Renal cortex interstitium (tissue), 15 donors: ENCODE measurements at places on chromosomes 5 and 9.

- DNase-seq: no peak
Measured at GRCh38 chr5:112006721-112007120, 249.7 kb upstream of the NREP start.

- DNase-seq: no peak
Measured at GRCh38 chr5:15521381-15522186, 21.6 kb downstream of the FBXL7 start.

DNA sequence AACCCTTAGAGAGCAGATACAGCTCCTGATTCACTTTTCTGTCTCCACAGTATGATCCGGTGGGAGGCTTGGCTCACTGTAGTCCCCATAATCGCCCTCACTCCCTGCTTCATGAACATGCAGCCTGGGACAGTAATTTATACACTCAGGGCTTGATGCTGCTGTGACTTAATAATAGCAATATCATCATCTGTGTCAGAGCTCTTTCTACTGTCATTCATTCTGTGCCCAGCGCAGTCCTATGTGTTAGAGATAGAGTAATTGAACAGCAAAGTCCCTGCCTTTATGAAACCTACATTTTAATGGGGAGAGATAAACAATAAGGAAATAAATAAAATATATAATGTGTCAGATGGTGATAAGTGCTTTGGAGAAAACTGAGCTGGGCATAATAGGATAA lies 2.8 kb upstream of the HEMGN start:
- DNase-seq: no peak

DNA sequence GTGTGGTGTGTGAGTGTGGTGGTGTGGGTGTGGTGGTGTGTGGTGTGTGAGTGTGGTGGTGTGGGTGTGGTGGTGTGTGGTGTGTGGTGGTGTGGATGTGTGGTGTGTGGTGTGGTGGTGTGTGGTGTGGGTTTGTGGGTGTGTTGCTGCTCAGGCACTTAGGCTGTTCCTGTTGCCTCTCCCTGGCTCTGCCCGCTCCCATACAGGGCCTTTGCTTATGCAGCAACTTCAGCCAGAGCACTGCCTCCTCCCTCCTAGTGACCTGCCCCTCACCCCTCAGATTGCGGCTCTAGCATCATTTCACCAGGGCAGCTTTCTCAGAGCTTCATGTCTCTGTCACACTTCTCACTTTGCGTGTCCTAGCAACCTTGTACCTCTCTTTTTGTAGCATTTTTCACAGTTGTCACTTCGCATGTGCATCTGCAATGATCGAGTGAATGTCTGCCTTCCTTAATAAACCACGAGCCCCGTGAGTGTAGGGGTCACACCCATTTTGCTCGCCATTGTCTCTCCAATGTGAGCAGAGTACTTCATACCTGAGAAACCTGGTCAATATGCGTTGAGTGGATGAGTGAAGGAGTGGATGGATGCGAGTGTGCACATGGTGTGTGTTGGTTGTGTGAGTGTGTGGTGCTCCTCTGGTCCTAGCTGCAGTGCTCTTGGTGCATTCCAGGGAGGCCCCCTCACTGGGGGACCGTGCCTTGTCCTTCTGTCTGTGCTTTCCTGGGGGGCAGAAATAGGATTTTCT lies 167.9 kb upstream of the PANK3 start:
- no peak for DNase-seq

DNA sequence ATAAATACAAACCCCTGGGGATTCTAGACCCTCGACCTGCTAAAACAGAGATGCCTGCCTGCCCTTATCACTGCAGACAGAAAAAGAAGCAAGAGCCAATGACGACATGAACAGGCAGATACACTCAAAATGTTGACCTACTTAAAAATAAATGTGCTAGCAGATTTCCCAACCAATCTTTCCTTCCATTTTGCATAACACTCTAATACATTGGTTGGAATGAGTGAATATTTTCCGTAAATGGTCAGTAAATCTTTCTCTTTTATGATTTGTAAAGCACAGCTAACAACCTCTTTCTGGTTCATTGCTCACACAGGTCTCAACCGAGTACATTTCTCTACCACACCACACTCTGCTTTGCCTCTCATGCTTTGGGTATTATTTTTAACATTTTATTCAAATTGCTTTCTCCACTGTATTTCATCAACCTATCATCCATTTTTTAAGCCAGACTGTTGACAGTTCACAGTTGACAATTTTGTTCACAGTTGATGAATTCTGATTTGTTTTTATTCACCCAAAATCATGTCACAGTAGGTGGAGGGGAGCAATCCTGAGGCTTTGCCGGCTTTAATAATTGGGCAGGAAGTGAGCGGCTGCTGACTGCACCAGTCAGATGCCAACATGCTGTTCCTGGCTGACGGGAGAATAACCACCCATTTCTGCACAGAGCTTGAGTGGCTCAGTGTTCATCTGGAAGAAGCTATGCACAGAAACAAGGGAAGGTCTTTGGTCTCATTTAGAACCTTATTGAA lies 426.6 kb downstream of the SPOCK1 start:
- no peak for DNase-seq

DNA sequence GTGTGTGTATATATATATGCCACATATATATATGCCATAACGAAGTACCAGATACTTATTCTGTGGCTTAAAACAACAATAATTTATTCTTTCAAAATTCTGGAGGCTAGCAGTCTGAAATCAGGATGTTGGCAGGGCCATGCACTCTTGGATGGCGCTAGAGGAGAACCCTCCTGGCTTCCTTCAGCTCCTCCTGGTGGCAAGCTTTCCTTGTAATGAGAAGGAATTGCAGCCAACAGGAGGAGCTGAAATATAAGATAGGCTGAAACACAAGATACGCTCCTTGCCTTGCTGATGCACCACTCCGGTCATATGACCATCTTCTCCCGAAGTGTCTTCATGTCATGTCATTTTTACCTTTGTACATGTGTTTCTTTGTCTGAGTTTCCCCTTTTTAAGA lies 368.1 kb upstream of the CTNND2 start:
- no peak for DNase-seq

DNA sequence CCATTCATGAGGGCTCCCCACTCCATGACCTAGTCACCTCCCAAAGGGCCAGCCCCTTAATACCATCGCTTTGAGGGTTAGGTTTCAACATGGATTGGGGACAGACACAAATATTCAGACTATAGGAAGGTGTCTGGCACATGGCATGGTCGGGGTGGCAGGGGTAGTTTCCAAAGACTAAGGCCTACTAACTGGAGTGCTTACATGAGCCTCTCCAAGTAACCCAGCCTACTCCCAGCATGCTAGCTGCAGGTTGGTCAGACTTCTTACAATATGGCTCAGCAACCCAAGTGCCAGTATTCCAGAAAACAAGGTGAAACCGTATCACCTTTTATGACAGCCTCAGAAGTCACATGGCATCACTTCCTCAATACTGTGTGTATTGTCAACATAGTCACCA lies 19.9 kb upstream of the OTULINL start:
- no peak for DNase-seq

DNA sequence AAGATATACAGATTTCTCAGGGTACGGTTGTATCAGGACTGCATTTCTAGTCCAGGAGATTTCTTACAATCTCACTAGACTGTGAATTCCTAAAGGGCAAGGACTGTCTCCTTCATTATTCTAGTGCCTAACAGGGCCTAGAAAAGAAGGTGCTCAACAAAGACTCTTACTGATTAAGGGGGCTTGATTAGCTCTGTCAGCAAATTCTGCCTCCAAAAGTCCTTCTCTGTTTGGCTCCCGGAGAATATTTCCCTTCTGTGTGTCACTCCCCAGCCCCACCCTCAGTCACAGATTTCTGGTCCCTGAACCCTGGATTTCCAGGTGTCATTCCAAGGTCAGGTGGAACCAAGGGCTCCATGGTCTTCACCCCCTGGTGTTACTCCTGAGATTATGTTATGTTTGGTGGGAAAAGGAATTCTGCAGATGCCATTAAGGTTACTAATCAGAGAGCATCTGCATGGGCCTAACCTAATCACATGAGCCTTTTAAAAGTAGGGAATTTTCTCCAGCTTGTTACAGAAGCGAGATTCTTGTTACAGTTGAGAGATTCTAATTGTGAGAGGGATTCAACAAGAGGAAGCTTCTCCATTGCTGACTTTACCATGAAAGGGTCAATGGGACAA lies 167.7 kb upstream of the LHFPL2 start:
- no peak for DNase-seq
